ENCODE measurements at places on chromosomes 11 and 22.

DNA sequence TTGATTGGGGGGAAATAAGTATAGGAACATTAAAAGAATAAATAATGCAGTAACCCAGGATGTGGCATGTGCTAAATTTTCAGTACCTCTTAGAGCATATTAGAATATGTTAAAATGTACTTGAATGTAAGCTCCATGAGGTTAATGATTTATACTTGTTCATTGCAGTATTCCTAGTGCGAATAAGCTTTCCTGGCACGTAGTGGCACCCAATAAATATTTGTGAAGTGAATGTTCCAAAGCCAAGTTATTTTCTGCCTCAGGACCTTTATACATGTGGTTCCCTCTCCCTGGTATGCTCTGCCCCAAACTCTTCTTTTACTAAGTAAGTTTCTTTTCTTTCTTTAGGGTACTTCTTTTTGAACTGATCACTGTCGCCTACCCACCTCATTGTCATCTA lies 118.8 kb downstream of the DBX1 start:
- DNase-seq: no peak

DNA sequence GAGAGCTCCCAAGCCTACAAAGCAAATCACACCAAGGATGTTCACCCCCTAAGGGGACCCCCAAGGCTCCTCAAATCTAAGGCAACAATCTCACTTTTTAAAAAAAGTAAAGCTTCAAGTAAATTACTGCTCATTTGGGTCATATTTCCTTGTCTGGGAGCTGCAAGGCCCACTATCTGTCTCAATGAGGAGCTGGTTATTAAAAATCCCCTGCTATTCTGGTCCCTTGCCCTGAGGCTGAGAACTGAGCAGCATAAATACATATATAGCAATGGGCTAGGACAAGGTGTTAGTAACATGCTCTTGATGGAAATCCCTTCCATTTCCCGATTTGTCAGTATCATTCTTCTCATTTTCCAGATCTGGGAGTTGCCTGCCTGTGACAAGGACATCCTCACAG lies 119.2 kb downstream of the ETS1 start:
- DNase-seq: no peak

GRCh38 chr22:29275819-29276565 lies 7.9 kb downstream of the EWSR1 start:
- DNase-seq: no peak

- DNase-seq: no peak
Observed at GRCh38 chr11:70872955-70873735, 379.2 kb downstream of the SHANK2 start.

DNA sequence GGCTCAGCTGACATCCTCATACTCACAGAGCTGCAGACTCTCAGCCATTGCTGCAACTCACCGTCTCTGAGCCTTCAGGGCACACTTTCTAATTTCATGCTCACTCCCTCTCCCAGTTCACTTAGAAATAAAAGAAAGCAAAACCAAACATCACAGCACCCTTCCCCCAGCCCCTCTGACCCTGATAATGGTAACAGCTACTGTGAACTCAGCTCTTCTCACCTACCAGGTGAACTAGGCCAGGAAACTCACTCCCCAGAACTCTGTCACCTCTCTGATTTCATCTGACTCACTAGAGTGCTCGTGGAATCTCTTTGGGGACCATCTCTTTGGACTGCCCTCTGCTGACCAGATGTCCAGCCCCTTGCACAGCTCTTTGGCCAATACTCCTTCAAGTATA lies 14.5 kb upstream of the PARVA start:
- DNase-seq: peak; percentile 10

GRCh38 chr11:64347193-64347867 lies 7.3 kb downstream of the CCDC88B start:
- DNase-seq: no peak

GRCh38 chr11:19777377-19778102 lies 64.9 kb downstream of the NAV2 start:
- DNase-seq: no peak
